Placental pericyte (primary cell): ENCODE measurements at places on chromosomes 16 and 17. TPM values are rescaled to one million over a fixed set of nuclear protein-coding genes. Genes with fewer than 3 reads are reported as not detected.

Gene ZNF624
- total RNA-seq, result 3.1 and 5.6 TPM in 2 replicates

Gene TIMP2
- total RNA-seq, result 131 and 164 TPM in 2 replicates

Gene LRRC37A3
- total RNA-seq, result 4.6 and 7.4 TPM in 2 replicates

Gene ATXN1L
- total RNA-seq, result 15.8 and 16.6 TPM in 2 replicates

Gene WNT3
- total RNA-seq, result 1.7 and 2.6 TPM in 2 replicates

Gene HOXB3
- total RNA-seq, result 0.22 and 1.6 TPM in 2 replicates

Gene PLEKHG4
- total RNA-seq, result 6.6 and 21.0 TPM in 2 replicates

Gene UBE2G1
- total RNA-seq, result 31.5 and 52.0 TPM in 2 replicates

Gene CHST6
- under 0.01 and 0.14 TPM in 2 replicates for total RNA-seq

Gene SECTM1
- total RNA-seq, result 15.2 and 36.3 TPM in 2 replicates

Gene SLC6A4
- total RNA-seq, result not detected in 2 replicates

Gene SCNN1G
- not detected in 2 replicates for total RNA-seq

Gene BCAR1
- total RNA-seq, result 110 and 169 TPM in 2 replicates
